ENCODE measurements at places on chromosomes 2 and 18.

DNA sequence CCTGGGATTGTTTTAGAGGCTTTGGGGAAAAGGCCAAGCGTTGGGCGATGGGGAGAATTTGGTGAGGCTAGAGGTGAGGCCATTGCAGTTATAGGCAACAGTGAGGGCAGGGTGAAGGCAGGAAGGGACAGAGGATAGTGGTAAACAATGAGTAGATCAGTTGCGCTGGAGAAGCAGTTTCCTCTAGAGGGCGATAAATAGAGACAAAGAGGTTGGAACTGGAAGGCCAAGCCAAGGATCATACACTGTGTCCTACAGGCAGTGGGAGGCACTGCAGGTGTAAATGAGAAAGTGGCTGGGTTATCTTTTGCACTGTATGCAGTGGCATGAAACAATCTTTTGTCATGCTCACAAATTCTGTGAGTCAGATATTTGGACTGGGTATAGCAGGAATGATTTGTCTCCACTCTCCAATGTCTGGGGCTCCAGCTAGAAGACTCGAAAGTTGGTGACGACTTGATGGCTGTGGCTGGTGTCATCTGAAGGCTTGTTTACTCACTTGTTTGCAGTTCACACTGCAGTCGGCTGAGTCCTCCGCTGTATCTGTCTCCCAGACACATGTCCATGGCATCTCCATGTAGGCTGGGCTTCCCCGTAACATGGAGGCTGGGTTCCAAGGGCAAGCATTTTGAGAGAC, 82.1 kb downstream of the TNP1 start:
- DNase-seq, result peak; percentile 61

GRCh38 chr2:16948053-16948452, 282.4 kb upstream of the CYRIA start:
- no peak for DNase-seq

GRCh38 chr2:19885791-19886190, 16.0 kb downstream of the TTC32 start:
- DNase-seq, result no peak

DNA sequence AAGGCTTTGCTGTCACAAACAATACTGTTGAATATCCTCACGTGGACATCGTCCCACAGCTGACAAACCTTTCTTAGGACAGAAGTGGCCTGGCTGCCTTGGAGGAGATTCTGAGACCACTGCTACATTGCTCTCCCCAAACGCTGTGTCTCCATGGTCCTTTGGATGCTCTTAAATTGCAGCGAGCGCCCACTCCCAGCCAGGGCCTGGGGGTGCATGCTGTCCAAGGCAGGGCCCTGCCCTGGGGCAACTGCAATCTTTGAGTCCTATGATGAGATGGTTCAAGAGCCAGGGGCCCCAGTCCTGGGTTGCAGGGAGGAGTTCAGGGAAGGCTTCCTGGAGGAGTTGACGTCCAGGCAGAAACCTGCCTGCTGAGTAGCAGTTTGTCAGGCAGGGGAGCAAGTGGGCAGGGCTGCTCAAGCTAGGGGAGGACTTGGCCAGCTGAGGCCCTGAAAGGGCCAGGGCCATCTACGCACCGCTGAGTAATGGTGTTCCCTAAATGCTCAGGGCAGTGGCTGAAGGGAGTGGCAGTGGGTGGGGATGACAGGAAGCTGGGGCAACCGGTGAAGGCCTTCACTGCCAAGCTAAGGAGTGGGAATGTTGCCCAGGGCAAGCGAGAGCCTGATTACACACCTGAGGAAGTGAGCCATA, 10.8 kb upstream of the SDC1 start:
- DNase-seq, result no peak

DNA sequence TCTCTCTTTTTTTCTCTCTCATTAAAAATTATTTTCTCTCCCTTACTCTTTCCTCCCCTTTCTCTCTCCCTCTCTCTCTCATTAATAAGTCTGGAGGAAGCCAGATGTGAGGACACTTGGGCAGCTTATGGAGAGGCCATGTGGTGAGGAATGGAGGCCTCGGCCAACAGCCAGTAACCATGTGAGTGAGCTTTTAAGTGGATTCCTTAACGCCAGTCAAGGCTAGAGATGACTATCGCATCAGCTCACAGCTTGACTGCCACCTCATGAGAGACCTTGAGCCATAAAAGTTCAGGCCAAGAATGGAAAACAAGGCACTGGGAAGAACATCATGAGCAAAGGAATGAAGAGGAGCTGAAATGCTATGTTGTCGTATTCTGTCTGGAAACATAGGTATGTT, 39.1 kb downstream of the ETAA1 start:
- no peak for DNase-seq

Measured in activated naive CD4-positive, alpha-beta T cell treated with anti-CD3 and anti-CD28 coated beads for 36 hours (primary cell).